ENCODE measurements at places on chromosomes 1 and 21. TPM values are rescaled to one million over a fixed set of nuclear protein-coding genes. Genes with fewer than 3 reads are reported as not detected.

Gene RIMKLA
- polyA plus RNA-seq: 1.1 TPM

Gene LCE3D
- polyA plus RNA-seq: not detected

Gene NTRK1
- 1.1 TPM for polyA plus RNA-seq

Gene CLEC20A
- not detected for polyA plus RNA-seq

Gene LCE3E
- not detected for polyA plus RNA-seq

Gene TSSK3
- polyA plus RNA-seq: 3.3 TPM

Gene ALPL
- polyA plus RNA-seq: 3.1 TPM

Gene CHRM3
- 2.3 TPM for polyA plus RNA-seq

Gene LCE1C
- polyA plus RNA-seq: not detected

Gene MYOM3
- polyA plus RNA-seq: 458 TPM

Gene SPRR2G
- not detected for polyA plus RNA-seq

Gene TUT4
- polyA plus RNA-seq: 88.1 TPM
